Stomach (tissue), 19 donors: ENCODE measurements at places on chromosomes 13 and 19.

DNA sequence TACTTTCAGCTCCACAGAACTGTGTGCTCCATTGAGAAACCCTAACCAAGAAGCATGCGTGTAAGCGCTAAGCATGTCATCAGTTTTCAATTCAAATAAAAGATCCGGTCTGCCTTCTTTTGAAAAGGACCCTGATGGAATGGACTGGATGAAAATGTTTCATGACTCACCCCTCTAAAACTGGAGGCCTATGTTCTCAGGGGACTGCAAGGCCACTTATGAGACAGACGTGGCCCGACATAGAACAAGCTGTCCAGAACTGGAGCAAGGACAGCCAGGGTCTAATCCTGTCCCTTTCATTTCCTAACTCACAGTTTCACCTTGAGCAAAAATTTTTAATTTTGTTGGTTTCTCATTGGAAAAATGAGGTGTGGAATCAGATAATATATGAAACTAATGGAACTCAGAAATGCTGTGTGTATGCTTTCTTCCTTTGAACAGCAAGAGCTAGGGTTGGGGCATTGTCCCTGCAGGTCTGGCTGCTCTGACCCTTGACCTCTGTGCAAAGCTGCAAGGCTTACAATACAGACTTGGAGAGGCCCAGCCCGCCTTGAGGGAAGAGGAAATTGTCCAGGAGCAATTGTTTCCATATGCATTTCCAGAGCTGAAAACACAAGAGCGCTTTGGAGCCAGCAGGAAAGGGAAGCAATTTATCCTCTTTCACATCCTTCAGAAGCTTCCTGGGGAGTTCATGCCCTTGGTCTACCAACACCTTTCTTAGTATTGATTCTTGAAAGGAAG is 553.4 kb upstream of the KLF12 start:
- no peaks in the 10 kb centered on the region for H3K4me1 ChIP-seq
- H3K27me3 ChIP-seq, result no peaks in the 10 kb centered on the region
- H3K36me3 ChIP-seq, result no peaks in the 10 kb centered on the region
- no peak for DNase-seq

DNA sequence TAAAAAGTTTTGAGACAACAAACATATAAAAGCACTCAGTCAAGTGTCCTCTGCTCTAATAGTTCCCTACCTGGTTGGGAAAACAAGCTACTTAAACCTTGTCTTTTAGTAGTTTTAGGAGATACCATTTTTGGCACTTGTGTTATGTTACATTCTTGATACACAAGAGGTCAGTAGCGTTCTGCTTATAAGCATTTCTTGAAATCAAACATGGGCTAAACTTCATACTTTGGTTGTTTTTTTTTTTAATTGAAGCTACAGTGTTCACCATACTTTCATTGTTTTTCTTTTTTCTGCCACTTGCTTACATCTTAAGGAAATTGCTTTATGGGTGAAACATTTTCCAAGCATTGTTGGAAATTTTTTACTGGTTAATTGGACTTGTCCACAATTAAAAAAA is 12.9 kb downstream of the NHLRC3 start:
- H3K27me3 ChIP-seq, result no peaks in the 10 kb centered on the region
- DNase-seq, result no peak
- H3K36me3 ChIP-seq, result peaks cover 38% of the 10 kb centered on the region
- H3K4me3 ChIP-seq, result no peak overlapping the region
- H3K27ac ChIP-seq, result no peak overlapping the region
- no peaks in the 10 kb centered on the region for H3K4me1 ChIP-seq

GRCh38 chr19:55647732-55648584 is at the start of gene CCDC106:
TSS of gene CCDC106 (plus strand) at chr19:55648212. CDS start at chr19:55649047, 835 bp downstream.
- peaks cover 54% of the 10 kb centered on the region for H3K4me1 ChIP-seq
- H3K4me3 ChIP-seq, result peak within 1 kb of the TSS; percentile 86
- H3K27me3 ChIP-seq, result peaks cover under 1% of the 10 kb centered on the region
- H3K27ac ChIP-seq, result peak within 1 kb of the TSS; percentile 82
- DNase-seq, result peak; percentile 91
- peaks cover 44% of the 10 kb centered on the region for H3K36me3 ChIP-seq

- no peaks in the 10 kb centered on the region for H3K36me3 ChIP-seq
- no peak overlapping the region for H3K4me3 ChIP-seq
- peaks cover 57% of the 10 kb centered on the region for H3K4me1 ChIP-seq
- H3K27me3 ChIP-seq, result peaks cover 24% of the 10 kb centered on the region
- peak; percentile 80 for DNase-seq
Measured at GRCh38 chr19:5799247-5800241, 5.3 kb upstream of the NRTN start.

DNA sequence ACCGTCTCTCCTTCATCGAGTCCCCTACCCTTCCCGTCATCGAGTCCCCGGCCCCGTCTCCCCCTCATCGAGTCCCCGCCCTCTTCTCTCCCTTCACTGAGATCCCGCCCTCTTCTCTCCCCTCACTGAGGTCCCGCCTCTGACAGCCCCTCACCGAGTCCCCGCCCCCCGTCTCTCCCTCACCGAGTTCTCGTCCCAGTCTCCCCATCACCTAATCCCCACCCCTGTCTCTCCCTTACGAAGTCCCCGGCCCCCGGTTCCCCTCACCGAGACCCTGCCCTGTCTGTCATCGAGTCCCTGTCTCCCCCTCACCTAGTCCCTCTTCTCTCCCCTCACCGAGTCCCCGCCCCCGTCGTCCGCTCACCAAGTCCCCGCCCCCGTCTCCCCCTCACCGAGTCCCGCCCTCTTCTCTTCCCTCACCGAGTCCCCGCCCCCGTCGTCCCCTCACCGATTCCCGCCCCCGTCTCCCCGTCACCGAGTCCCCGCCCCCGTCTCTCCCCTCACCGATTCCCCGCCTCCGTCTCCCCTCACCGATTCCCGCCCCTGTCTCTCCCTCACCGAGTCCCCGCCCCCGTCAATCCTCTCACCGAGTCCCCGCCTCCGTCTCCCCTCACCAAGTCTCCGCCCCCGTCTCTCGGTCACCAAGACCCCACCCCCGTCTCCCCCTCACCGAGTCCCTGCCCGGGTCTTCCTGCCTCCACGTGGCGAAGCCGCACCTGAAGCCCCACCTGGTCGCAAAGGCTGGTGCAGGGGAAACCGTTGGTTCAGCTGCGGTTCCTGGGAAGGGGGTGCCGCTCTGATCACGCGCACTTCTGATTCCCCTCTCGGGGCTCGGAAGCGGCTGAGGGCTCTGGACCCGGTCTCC is 23.9 kb upstream of the ZNF846 start:
- peaks cover 9% of the 10 kb centered on the region for H3K4me1 ChIP-seq
- H3K36me3 ChIP-seq, result no peaks in the 10 kb centered on the region
- DNase-seq, result peak; percentile 99

DNA sequence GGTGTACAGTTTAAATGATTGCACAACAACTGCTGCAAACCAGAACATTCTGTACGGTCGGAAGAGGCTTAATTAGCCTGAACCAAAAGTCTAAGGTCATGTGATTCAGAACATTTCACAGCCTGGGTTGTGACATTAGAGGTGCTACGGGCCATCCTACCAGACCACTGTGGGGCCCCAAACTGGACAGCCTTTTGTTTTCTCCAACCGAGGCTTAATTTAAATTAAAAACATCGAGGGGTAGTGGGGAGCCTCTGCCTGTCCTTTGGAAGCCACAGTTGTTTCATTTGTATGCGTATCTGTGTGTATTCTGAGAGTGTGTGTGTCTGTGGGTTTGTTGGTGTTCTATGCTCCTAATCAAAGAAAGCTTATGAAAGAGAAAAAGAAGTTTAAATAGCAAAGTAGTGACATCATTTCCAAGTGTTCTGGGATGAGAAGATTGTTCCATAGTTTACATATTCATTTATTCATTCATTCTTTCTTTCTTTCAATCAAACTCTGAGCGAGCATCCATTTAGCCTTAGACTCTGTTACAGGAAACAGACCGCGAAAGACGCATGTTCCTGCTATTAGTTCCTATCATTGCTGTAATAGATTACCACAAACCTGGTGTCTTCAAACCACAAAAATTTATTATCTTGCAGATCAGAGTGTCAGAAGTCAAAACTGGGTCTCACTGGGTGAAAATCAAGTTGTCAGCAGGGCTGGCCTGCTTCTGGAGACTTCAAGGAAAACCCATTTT is 444.8 kb downstream of the FOXO1 start:
- no peaks in the 10 kb centered on the region for H3K36me3 ChIP-seq
- peaks cover 5% of the 10 kb centered on the region for H3K4me1 ChIP-seq
- DNase-seq, result no peak
- H3K27ac ChIP-seq, result no peak overlapping the region

- H3K4me3 ChIP-seq, result no peak overlapping the region
- no peaks in the 10 kb centered on the region for H3K4me1 ChIP-seq
- DNase-seq, result no peak
- H3K36me3 ChIP-seq, result peaks cover 85% of the 10 kb centered on the region
- H3K27ac ChIP-seq, result no peak overlapping the region
- H3K27me3 ChIP-seq, result no peaks in the 10 kb centered on the region
Measured at GRCh38 chr19:34332027-34332760, 32.8 kb upstream of the GPI start.

GRCh38 chr13:80473695-80474094 is 132.8 kb upstream of the SPRY2 start:
- H3K27ac ChIP-seq, result no peak overlapping the region
- DNase-seq, result no peak
- no peaks in the 10 kb centered on the region for H3K36me3 ChIP-seq
- no peaks in the 10 kb centered on the region for H3K4me1 ChIP-seq
- no peak overlapping the region for H3K4me3 ChIP-seq
- no peaks in the 10 kb centered on the region for H3K27me3 ChIP-seq

- peaks cover 53% of the 10 kb centered on the region for H3K4me1 ChIP-seq
- no peak overlapping the region for H3K4me3 ChIP-seq
- no peaks in the 10 kb centered on the region for H3K27me3 ChIP-seq
- H3K27ac ChIP-seq, result peak overlapping the region; percentile 97
- H3K36me3 ChIP-seq, result peaks cover 15% of the 10 kb centered on the region
Measured at GRCh38 chr19:48962029-48962848, 2.9 kb upstream of the FTL start.

- no peak for DNase-seq
- H3K27ac ChIP-seq, result no peak overlapping the region
- peaks cover 4% of the 10 kb centered on the region for H3K27me3 ChIP-seq
- H3K4me3 ChIP-seq, result no peak overlapping the region
- no peaks in the 10 kb centered on the region for H3K36me3 ChIP-seq
Measured at GRCh38 chr19:33865306-33865705, 68.6 kb downstream of the KCTD15 start.

GRCh38 chr13:55669051-55669450 is 1471.7 kb upstream of the PRR20A start:
- H3K27ac ChIP-seq, result no peak overlapping the region
- H3K36me3 ChIP-seq, result no peaks in the 10 kb centered on the region
- H3K4me3 ChIP-seq, result no peak overlapping the region
- peak; percentile 50 for DNase-seq

- H3K4me1 ChIP-seq, result no peaks in the 10 kb centered on the region
- H3K27ac ChIP-seq, result no peak overlapping the region
- no peaks in the 10 kb centered on the region for H3K36me3 ChIP-seq
- no peaks in the 10 kb centered on the region for H3K27me3 ChIP-seq
- DNase-seq, result no peak
Measured at GRCh38 chr13:69010789-69011188, 1096.8 kb upstream of the ATXN8OS start.

DNA sequence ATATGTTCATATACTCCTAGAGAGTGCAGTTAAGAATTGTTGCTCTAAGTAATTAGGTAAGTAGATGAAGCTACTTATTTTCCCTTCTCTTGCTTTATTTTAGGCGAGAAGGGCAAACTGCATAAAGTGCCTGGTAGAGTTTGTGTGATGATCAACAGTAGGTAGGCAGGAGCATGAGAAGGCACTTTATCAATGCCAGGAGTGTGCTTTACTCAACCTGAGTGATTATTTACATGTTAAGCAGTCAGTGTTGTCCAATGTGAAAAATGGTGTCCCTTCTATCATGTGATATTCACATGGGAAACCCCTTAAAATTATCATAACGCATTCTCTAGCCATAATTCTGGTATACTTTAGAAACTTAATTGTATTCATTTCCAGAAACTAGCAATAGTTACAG is 294.0 kb downstream of the ITGBL1 start:
- no peaks in the 10 kb centered on the region for H3K36me3 ChIP-seq
- H3K4me1 ChIP-seq, result no peaks in the 10 kb centered on the region
- no peaks in the 10 kb centered on the region for H3K27me3 ChIP-seq

- peak within 1 kb of the TSS; percentile 97 for H3K4me3 ChIP-seq
- H3K36me3 ChIP-seq, result no peaks in the 10 kb centered on the region
- DNase-seq, result peak; percentile 66
Measured at GRCh38 chr13:52159159-52159982, at the start of gene NEK3. TSS of gene NEK3 (minus strand) at chr13:52159597. CDS start at chr13:52156191, 3,406 bp downstream.

GRCh38 chr19:20423381-20424197 is 142.0 kb downstream of the ZNF737 start:
- peak overlapping the region; percentile 60 for H3K4me3 ChIP-seq
- peak; percentile 87 for DNase-seq
- no peaks in the 10 kb centered on the region for H3K4me1 ChIP-seq
- H3K36me3 ChIP-seq, result no peaks in the 10 kb centered on the region
- peak overlapping the region; percentile 84 for H3K27ac ChIP-seq

- H3K4me3 ChIP-seq, result no peak overlapping the region
- no peak overlapping the region for H3K27ac ChIP-seq
- no peaks in the 10 kb centered on the region for H3K27me3 ChIP-seq
- peaks cover 17% of the 10 kb centered on the region for H3K4me1 ChIP-seq
- DNase-seq, result no peak
Measured at GRCh38 chr19:46530636-46531035, 35.0 kb upstream of the PNMA8B start.

DNA sequence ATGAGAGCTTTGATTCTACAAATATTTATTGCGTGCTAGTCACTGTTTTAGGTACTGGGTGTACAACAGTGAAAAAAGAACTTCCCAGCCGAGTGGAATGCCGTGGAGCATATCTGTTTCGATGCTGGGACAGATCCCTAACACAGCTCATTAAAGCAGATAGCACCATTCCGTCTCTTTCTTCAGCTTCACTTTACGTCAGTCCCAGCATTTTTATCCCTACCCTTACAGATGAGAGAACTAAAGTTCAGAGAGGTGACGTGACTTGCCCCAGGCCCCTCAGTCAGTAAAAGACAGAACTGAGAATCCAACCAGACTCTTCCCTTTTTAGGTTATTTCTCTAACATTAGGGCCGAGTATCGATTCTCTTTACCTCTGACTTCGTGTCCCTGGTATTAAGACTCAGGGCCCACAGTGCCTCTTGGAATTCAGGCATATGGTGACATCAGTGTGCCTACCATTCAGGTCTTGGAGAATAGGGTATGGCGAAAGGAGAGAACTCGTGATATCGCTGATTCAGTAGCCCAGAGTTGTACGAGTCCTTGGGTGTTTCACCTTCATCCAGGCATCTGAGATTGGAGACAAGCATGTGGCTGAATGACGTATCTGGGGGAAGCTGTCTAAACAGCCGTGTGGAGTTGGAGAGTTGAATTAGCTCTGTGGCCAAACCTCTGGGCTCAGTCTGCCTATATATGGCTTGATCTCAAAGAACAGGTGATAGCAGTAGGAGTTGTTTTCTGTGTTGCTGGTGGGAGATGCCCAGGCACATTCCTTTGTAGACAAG is 27.1 kb downstream of the ACTN4 start:
- peak overlapping the region; percentile 58 for H3K27ac ChIP-seq
- no peak overlapping the region for H3K4me3 ChIP-seq
- H3K27me3 ChIP-seq, result no peaks in the 10 kb centered on the region
- DNase-seq, result peak; percentile 78
- peaks cover 6% of the 10 kb centered on the region for H3K36me3 ChIP-seq
